ENCODE measurements at places on chromosomes 5 and 9. TPM values are rescaled to one million over a fixed set of nuclear protein-coding genes. Genes with fewer than 3 reads are reported as not detected.
A peak's percentile ranks its signal among the peaks of the same experiment; 100 is the strongest.

- no peak for DNase-seq
Observed at GRCh38 chr5:8580298-8580697, 711.4 kb downstream of the MTRR start.

- no peak for DNase-seq
Observed at GRCh38 chr5:53423724-53424123, 56.7 kb upstream of the FST start.

TEX48 gene
- total RNA-seq, result not detected

DNA sequence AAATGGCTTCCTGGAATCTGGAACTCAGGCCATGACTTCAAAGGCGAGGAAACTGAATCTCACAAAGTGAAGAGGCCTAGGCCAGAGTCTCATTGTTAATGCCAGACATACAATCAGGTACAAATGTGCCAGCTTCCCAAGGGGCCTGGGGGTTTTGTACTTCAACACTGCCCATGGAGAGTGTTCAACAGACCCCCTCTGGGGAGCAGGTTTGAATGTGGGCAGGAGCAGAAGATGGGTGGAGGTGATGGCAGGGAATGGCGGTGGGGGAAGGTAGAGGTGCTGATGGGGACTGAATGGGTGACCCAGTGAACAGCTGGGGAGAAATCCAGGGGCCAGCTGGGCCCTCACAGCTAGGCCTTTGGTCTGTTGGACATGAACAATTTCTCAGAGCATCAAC is 12.0 kb downstream of the FOXI1 start:
- DNase-seq, result peak; percentile 25

DNA sequence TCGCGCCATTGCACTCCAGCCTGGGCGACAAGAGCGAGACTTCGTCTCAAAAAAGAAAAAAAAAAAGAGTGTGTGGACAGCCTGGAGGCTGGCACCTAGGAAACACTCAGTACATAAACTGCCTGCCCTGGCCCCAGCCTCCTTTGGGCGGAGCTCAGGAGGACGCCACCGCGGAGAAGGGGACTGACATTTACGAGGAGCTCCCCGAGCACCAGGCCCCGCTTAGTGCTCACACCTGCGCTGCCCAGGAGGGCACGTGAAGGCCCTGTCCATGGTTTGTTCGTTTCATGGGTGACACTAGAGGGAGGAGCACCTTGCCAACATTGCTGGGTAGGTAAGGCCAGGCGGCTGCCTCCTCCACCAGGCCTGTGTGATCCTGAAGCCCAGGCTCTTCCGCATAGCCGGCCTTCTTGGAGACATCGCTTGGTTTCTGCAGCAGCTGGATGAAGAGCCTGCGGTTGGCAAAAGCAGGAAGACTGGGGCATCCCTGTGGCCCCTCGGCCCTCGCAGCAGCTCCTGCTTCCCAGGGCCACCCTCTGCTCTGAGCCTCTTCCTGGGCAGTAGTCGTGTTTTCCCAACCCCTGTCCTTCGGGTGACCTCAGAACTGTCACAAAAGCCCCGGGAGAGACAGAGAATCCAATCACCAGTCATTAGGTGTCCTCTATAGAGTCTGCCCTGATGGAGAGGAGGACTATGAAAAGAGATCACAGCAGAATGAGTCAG is 26.2 kb upstream of the LAMC3 start:
- DNase-seq, result no peak

DNA sequence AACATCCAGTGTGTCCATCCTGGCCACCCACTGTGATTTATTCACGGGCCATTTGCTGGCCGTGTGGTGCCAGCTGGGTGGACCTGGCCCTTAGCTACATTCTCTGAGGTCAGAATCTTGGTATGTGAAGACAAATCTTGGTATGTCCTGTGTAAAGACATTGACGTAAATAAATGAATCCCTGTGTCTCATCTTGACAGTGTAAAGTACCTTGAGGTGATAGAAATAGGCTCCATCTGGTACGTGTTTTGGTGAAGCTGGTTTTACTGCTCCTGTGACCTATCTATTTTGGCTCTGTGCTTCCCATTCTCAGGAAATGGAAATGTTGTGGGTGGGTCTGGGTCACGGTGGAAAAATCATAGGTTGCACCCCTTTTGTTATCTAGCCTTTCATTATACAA is 245.4 kb upstream of the ANKH start:
- DNase-seq, result no peak

GRCh38 chr5:172444110-172444510 is 10.2 kb downstream of the SH3PXD2B start:
- DNase-seq, result no peak

GRCh38 chr5:22908129-22908528 is 55.0 kb upstream of the CDH12 start:
- DNase-seq, result no peak

DNA sequence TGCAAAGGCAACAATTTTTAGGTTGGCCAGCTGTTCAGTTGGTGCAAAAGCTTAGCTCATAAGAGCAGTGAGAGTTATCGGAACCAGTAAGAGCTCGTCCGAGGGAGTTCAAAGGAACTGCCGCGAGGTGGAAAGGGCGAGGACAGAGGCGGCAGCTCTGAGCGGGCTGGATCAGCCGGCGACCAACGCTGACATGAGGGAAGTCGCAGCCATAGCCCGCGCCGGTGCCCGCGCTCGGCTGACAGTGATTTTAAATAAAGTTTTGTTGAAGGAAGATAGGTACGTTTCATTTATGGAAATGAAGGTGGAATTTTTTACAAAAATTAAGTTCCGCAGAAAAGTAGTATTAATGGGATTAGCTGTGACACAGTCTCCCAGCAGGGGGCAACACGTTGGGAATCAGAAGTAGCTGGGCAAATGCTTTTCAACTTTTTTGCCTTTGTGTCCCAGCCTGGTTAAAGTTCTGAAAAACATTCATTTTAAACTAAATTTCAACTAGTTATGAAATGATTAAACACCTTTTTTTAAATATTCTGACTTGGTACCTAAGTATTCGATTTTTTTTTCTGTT is 43.2 kb downstream of the FBXO4 start:
- no peak for DNase-seq

EDIL3 gene
- total RNA-seq, result not detected

DNA sequence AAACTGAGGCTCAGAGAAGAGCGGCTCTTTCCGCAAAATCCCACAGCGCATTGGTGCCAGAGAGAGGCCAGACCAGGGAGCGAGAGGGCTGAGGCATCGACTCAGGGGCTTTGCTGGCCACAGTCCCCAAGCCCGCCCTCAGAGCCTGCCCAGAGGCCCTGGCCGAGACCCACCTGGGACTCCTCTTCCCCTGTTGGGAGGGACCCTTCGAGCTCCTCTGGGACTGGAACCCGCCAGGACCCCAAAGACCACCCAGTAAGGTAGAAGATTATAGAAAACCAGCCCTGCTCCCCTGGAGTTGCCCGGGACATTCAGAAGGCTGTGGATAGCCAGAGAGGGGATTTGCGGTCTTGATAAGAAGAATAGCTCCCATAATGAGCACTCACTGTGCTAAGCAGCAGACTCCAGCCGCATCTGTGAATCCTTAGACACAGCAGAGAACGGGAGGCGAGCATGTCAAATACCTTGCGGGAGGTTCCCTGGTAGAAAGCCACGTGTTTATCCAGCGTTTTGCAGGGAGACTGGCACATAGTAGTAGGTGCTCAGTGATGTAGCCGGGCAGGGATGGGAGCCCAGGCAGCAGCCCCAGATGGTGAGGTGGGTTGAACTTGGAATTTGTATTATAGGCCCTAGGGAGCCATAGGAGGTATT is 651 bp upstream of the AK1 start:
- DNase-seq, result no peak

DNA sequence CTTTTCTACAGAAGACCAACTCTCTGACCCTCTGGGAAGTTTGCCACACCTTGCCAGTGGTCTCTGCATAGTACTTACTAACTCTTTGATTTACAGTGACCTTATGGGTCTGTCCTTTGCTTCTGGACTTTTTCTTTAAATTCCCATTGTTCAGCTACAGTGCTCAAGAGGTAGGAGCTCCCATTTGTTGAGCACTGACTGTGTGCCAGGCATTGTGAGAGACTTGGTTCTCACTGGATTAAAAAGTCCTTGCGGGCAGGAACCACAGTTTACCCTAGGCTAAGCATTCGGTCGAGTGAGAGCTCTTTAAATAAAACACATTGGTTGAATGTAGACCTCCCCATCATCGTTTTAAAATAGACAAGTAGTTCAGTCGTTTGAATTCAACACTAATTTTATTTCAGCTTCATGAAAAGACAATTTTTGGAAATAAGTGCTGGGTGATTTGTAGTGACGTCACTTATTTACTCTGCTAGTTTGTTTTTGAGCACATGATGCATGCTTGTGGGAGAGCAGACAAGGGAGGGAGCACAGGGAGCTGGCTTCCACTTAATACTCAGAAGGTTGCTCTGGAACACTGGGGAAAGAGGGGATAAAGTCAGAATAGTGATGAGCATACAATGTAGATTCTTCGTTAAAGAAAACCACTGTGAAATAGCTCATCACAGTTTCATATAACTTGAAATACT is 27.1 kb downstream of the RASGRF2 start:
- DNase-seq, result no peak

DNA sequence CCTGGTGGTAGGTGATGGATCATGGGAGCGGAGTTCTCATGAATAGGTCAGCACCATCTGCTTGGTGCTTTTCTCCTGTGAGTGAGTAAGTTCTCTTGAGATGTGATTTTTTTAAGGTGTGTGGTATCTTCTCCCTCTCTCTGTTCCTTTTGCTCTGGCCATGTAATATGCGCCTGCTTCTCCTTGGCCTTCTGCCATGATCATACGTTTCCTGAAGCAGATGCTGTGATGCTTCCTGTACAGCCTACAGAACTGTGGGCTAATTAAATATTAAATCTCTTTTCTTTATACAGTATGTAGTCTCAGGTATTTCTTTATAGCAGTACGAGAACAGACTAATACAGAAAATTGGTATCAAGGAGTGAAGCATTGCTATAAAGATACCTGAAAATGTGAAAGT is 36.4 kb downstream of the UNC13B start:
- no peak for DNase-seq

COL23A1 gene
- total RNA-seq, result 0.20 TPM

DNA sequence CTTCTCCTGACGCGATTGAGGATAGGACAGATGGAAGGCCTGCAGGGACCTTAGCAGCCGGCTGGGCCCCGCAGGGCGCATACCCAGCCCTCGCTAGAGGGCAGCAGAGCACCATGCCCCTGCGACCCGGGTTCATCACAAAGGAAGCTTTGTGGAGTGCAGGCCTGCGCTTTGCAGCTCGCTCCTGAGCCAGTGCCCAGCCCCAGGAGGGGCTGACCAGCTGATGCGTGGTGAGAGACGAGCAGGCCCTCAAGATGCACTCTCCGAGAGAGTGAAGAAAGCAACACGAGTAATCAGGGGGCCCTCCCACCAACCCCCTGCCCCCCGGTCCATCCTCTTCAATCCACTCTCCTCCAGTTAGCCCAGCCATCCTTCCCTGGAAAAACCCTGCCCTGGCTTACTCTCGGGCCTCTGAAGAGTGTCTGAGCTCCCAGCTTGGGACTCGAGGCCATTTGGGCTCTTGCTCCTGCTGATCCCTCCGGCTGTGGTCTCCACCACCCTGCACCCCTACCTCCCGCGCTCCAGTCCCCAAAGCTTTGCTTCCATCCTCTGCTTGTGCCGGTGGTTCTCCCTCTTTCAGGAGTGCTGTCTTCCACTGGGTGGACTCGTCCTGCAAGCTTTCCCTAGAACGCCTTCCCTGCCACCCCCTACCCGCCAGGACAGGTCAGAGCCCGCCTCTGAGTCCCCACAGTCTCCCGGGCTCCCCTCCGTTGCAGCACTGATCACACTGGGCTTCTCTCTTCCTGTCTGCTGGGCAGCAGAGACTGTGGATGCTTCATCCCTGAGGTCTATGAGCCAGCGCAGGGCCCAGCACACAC is 9.1 kb upstream of the KIF12 start:
- DNase-seq, result peak; percentile 55

GRCh38 chr5:64655596-64655995 is 34.7 kb upstream of the SHISAL2B start:
- DNase-seq, result no peak

DNA sequence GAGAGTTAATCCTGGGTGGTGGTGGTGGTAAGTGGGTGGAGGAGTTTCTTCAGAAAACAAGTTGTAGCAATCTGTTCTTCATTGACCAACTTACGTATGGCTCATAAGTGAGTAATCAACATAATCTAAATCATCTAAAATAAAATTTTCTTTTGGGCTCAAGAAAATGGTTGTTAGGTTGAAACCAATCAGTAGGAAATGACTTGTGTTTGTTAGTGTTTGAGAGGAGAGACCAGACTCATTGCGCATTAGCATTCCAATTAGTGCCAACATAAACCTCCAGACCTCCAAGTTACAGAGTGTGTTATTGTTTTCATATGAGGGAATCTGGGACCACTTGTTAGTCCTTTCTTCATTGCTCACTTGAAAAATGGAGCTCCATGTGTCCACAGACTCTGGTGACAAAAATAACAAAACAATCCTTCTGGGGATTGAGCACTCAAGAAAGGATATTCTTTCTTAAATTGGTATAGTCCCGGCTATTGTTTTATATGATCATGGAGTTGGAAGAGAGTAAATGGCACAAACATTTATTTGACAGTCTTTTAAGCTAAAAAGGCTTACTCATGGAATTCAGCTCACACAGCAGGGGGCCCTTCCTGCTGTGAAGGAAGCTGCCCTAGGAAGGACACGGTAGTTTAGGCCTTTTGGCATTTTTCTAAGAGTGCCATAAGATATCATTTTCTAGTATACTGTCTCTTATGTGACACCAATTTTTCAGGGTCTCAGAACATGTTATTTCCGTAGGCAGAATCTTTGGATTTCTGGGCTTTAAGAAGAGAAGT is 441.1 kb downstream of the EBF1 start:
- no peak for DNase-seq

GRCh38 chr5:76149636-76150035 is 66.5 kb downstream of the SV2C start:
- DNase-seq, result no peak

GRCh38 chr9:127869310-127870152 is 7.9 kb downstream of the AK1 start:
- peak; percentile 85 for DNase-seq

ANKRD18B gene
- total RNA-seq, result 3.5 TPM

GLE1 gene
- 57.0 TPM for total RNA-seq

SLC36A3 gene
- total RNA-seq, result not detected

F2RL2 gene
- not detected for total RNA-seq

- no peak for DNase-seq
Observed at GRCh38 chr9:5749306-5749705, 83.6 kb downstream of the ERMP1 start.

DNA sequence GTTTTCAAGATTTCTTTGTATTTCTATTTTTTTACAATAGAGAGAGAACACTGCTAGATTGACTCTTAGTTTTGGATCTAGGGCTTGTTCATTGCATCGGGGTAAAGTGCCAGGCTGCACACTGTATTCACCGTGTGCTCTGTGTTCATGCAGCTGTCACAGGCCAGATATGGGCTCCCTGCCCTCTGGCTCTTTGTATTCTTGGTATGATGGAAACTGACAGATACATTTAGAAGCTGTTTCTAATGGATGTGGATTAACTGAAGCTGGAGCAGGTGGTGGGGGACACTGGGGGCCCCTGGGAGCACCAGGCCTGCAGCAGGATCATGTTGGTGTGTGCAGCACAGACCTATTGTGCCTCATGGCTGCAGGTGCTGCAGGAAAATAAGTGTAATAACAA is 28.0 kb downstream of the SLC36A1 start:
- DNase-seq, result no peak
